SK-N-SH treated with all-trans-retinoic acid at 6 μM for 48 hours (cell line): ENCODE measurements at places on chromosomes 13 and 19.

DNA sequence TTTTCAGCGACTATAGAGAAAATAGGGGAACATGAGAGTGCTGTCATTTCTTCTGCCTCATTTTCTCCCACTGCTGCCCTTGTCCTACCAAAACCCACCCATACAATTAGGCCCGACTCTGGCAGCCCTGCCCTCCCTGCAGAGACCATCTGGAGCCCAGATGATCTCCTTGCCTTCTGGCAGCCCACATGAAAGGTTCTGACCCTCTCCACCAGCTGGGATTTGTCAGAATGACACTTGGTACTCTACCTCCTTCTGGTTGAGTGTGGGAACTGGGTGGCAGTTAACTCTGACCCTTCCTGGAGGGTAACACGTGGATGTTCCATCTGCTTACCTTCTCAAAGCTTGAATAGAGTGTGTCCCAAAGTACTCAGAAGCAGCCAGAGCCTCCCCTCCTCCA, 21.0 kb upstream of the SIAH3 start:
- peak; percentile 34 for ATAC-seq

DNA sequence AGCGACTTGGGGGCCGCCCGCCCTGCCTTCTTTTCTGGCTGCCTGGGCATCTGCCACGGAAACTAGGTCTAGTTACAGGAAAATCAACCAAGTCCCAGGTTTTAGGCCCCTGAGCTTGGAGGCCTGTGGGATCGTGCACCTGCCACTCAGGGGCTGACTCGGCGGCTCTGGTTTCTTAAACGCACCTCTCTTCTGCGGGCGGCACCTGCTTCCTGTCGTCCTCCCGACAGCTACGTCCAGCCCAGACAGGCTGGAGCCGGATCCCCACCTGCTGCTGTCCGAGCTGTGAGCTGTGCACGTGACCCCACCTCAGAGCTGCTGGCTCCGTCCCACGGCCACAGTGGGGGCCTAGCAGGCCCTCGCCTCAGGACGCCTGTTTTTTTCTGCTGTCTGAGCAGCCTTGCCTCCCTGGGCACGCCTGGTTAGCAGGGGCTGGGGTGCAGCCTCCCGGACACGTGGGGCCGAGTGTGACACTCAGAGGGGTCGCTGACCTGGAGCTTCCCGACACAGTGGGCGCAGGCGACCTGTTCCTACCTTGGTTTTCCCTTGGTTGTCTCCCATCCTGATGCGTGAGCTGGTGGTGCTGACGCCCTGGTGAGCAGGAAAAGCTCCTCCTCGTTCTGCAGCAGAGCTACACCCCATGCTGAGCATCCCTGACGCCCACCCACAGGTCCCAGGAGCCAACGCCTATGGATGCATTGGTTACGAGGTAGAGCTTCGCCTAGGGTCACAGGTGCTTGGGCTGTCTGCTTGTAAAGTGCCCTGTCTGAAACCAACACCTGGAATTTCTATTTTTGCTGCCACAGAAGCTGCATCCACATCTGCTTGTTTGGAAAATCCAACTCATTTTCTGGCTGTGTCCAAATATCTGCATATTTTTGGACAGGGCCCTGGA, 17.5 kb downstream of the TMEM255B start:
- no peak for ATAC-seq

DNA sequence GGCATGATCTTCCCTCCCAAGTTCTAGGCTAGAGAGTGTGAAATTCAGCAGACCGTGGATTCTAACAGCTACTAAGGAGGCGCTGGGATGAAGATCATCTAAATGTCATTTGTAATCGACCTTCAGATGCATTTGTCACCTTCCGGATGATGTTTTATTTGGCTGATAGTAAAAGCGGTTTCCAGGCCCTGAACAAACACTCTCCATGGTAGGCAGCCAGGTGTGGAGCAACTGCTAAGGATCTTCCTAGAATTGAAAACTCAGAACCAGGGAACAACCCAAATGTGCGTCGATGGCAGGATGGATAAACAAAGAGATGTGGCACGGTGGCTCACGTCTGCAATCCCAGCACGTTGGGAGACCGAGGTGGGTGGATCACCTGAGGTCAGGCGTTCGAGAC, 107.2 kb upstream of the CACNA1A start:
- ATAC-seq = no peak

GRCh38 chr19:5547881-5548280, 19.9 kb downstream of the TINCR start:
- ATAC-seq = peak; percentile 65

- no peak for ATAC-seq
Measured at GRCh38 chr13:112764864-112765561, 75.2 kb downstream of the ATP11A start.

GRCh38 chr19:10661946-10662345, 7.8 kb downstream of the ILF3 start:
- no peak for ATAC-seq

GRCh38 chr13:45303026-45303425, 38.0 kb downstream of the TPT1 start:
- no peak for ATAC-seq

DNA sequence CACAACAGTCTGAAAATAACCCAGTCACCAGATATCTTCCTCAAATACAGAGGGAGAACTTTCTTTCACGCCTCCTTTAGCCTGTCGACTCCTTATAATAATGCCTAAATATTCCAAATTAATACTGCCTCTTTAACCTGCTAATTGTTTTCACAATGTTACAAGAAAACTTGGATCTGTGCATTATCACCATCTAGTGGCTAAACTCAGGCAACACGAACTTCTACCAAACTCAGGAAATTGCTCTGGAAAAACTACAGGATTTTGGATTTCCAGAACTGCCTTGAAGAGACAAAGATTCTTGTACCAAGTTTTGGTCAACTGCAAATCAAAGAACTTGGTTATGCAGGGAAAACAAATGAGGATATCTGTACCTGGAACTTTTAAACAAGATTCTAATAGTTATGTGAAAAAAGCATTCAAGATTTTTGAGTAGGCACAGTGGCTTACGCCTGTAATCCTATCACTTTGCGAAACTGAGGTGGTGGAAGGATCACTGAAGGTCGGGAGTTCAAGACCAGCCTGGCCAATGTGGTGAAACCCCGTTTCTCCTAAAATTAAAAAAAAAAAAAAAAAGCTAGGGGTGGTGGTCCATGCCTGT, 10.8 kb downstream of the CLN5 start:
- peak; percentile 81 for ATAC-seq

DNA sequence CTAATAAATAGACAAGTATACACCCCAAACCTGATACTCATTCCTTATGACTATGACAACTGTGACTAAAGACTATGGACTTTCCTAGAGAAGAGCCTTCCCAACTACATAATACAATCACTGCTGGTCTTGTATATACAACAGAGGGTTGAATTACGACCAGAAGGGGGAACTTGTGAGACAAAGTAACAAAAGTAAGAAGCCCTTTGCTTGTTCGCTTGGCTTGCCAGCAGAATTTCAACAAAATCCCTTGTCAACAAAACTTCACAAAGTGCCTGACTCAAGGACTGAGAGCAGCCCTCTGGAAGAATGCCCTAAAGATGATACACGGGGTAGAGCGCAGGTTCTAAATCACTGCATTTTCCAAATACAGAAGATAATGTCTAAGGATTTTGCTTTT, 99.4 kb downstream of the WASF3 start:
- ATAC-seq = no peak

GRCh38 chr19:5595129-5595528, 27.4 kb upstream of the TINCR start:
- no peak for ATAC-seq

DNA sequence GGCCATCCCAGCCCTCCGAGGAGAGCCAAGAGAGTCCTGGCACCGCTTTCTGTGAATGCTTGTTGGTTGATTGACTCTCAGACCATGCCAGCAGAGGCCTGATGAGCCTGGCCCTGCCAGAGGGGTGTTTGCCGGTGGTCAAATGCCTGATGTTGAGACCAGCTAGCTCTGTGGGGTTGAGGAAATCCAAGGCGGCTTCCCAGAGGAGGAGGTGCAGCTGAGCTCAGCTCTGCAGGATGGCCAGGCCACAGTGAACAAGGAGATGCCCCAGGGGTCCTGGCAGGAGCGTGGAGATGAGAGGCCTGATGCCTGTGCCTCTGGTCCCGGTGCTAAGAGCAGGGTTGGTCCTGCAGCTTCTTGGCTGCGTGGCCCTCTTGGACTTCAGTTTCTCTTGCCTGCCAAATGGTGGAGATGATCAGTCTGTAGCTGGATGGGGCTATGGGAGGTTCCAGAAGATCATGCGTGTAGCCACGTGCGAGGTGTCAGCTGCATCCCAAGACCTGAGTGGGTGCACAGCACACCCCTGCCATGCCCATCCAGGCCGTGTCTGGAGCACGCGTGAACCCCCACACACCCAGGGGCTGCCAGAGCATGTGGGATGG, 16.8 kb downstream of the NFIC start:
- no peak for ATAC-seq

DNA sequence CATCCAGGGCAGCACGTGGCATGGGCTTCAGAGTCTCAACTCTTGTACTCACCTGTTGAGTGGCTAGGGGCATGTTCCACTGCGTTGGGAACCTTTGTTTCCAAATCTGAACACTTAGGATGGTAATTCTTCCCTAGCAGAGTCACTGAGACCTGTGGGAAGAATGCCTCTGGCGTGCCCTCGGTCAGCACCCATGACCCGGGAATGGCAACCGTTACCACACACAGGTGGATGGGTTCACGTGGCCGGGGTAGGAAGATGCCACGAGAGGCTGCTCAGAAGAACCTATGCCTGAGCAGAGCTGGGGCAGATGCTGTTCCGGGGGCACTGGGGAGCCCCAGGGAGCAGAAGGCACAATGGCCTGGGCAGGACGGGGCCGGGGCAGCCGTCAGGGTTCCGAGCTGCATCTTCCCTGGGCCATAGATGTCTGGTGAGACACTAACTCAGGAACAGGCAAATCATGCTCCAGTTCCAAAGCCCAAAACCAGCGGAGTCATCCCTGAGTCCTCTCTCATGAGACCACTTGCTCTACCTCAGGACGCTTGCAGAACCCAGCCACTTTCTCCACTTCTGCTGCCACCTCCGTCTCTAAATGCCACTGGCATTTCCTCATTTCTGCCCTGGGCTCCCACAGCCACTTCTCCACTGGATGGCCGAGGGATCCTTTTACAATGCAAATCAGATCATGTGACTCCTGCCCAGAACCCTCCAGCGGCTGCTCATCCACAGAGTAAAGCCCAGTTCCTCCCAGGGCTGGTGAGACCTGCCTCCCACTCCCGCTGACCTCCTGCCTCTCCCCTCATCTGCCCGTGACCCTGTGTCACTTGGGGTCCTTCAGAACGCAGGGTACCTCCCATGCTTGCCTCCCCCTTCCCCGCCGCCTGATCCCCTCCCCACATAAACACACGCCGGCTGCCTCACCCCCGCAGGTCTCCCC, 36.7 kb downstream of the FAM124A start:
- ATAC-seq = no peak

DNA sequence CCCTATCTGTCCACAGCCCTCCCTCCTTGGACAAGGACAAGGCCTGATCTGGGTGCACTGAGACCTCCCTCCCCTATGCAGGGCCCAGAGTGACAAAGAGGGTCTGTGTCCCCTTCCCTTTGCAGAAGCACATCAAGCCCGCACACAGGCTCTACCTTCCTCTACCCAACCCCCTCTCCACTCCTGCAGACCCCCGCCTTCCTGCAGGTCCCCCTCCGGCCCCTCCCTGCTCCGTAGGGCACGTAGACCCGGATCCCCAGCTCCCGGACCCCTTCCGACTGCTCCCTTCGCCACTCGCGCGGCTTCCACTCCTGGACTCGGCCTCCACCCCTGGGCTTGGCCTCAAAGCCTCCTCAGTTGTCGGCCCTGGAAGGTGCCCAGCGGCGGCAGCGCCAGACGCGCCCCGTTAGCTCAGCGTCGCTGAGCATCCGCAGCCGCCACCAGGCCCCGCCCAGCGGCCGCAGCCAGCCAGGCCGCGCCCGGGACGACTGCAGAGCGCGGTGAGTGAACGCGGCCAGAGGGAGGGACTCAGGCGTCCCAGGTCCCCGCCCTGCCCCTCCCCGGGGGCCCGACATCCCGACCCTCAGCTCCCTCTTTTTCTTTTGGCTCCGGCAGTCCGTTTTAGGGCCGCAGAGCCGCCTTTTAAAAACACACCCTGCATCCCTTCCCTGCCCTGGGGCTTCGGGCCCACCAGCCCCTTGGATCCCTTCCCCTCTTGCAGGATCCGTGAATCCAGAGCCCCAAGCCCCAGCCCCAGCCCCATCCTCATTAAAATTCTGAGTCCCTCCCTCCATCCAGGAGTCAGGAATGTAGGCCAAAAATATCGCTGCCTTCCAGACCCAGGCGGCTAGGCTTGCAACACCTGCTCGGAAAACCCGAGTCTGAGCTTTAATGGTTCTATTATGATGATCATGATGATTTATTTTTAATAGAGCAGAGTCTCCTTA, 1.5 kb upstream of the MYADM start:
- peak; percentile 57 for ATAC-seq
